ENCODE measurements at places on chromosomes 16 and 17.

DNA sequence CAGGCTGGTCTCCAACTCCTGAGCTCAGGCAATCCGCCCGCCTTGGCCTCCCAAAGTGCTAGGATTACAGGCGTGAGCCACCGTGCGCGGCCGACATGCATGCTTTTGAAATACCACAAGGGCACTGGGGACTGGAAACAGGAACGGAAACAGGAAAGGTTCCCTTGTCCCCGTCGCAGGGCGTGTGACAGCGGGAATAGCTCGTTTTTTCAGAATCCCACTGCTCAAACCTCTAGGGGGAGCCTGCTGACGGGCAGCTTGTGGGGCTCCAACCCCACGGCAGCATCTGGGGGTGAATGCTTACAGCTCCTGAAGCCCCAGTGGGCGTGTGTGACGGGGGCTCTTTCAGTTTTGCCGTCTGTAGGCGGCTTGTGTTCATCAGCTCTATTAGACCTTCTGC is 18.8 kb upstream of the ASGR2 start:
- H3K27ac ChIP-seq: no peak overlapping the region
- peaks cover 26% of the 10 kb centered on the region for H3K4me1 ChIP-seq
- H3K27me3 ChIP-seq: peaks cover 22% of the 10 kb centered on the region

DNA sequence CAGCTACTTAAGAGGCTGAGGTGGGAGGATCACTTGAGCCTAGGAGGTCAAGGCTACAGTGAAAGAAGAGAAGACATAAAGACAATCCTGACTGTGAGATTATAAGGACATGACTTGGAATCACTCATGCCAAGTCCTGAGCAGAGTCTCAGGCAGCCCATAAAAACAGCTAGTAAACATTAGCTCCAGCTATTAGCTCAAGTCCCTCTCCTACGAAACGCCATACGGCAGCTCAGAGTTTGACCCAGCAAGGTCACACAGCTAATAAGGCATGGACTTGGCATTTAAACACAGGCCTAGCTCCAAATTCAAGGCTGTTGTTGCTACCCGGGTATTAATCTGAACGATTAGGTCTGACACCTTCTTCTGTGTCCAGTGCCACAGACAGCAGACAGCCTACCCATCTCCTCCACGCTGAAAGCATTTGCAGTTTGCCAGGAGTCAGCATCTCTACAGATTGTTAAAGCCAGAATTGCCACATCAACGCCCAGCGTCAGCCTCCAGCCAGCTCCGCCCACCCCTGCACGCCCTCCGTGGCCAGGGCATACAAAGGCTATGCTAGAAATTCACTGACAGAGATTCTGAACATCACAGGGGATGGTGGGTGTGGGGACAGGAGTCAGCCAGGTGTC is 9.9 kb upstream of the TMEM114 start:
- DNase-seq: no peak
- H3K4me3 ChIP-seq: no peak overlapping the region
- no peaks in the 10 kb centered on the region for H3K36me3 ChIP-seq

DNA sequence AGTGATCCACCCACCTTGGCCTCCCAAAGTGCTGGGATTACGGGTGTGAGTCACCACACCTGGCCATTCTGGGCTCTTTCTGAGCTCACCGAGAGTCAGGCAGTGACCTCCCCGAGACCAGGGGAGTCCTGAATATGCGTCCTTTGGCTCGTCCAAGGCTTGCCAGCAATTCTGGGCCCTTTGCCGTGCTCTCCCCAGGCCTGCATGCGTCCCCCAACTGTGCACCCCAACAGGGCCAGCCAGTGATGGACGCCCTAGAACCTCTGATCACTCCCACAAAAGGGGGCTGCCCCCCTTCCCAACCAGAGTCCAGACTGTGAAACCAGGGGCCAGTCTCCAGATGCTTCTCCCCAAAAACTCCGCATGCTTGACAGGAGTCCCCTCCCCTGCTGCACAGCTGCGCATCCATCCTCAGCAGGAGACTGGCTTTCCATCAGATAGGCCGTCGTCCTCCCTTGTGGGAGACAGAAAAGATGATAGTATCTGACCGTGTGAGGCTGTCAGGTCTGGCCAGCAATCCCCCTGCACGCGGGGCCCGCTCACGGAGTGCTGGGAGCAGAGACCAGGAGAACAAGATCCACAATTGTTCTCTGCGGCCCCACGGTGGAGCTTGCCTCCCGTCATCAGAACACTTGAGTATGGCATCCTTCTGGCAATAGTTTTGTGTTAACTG is 15.5 kb downstream of the HS3ST6 start:
- H3K27ac ChIP-seq: no peak overlapping the region
- DNase-seq: no peak

- DNase-seq: no peak
- peaks cover 44% of the 10 kb centered on the region for H3K4me1 ChIP-seq
- H3K27ac ChIP-seq: no peak overlapping the region
- H3K4me3 ChIP-seq: no peak overlapping the region
- H3K27me3 ChIP-seq: no peaks in the 10 kb centered on the region
These were observed 17.2 kb downstream of the SNTB2 start for GRCh38 chr16:69204172-69204571.

DNA sequence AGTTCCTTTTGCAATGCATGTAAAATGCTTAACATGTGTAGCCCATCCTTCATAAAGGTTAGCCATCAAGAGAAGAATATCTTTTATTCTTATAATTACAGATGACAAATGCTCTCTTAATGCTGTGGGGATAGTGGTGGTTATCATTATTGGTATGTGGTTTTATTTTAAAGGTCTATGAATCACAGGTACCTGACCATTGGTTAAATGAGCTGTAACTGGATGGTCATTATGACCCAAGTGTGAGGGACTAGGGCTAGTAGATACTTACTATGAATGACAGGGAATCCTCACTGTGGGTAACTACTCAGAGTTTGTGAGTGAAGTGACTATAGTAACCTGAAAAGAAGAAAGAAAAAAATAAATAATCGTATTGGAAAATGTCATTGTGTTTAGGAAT is 78.8 kb downstream of the CDRT15 start:
- no peaks in the 10 kb centered on the region for H3K27me3 ChIP-seq
- DNase-seq: no peak
- peaks cover 6% of the 10 kb centered on the region for H3K36me3 ChIP-seq

All from suprapubic skin (tissue), 4 donors.